ENCODE measurements at places on chromosomes 16 and 17.

GRCh38 chr17:10779609-10780008 is 24.3 kb downstream of the TMEM238L start:
- ATAC-seq: no peak

DNA sequence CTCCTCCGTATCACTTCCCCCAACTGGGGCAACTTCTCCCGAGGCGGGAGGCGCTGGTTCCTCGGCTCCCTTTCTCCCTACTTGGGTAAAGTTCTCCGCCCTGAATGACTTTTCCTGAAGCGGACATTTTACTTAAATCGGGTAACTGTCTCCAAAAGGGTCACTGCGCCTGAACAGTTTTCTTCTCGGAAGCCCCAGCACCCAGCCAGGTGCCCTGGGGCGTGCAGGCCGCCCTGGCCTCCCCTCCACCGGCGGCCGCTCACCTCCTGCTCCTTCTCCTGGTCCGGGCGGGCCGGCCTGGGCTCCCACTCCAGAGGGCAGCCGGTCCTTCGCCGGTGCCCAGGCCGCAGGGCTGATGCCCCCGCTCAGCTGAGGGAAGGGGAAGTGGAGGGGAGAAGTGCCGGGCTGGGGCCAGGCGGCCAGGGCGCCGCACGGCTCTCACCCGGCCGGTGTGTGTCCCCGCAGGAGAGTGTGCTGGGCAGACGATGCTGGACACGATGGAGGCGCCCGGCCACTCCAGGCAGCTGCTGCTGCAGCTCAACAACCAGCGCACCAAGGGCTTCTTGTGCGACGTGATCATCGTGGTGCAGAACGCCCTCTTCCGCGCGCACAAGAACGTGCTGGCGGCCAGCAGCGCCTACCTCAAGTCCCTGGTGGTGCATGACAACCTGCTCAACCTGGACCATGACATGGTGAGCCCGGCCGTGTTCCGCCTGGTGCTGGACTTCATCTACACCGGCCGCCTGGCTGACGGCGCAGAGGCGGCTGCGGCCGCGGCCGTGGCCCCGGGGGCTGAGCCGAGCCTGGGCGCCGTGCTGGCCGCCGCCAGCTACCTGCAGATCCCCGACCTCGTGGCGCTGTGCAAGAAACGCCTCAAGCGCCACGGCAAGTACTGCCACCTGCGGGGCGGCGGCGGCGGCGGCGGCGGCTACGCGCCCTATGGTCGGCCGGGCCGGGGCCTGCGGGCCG is 1.6 kb downstream of the HIC1 start:
- ATAC-seq: no peak

DNA sequence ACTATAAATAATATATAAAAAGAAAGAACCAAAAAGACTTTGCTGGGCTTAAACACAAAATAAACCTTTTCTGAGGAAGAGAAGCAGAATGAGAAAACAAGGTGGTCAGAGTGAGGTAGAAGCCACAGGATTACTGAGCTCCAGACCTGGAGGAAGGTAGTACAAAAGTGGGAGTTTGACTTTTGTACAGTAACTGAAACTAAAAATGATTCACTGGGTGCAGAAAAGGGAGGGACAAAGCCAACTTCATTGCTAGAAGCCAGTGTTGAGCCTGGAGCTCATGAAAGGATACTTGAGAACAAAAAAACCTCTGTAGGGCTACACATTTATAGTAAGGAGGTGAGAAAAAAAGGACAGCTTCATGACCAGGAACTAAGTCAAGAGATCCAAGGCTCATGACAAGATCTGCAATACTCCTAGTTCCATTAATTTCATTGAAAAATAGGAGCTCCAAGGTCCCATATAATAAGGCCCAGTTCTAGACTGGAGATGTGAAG is 45.5 kb downstream of the PKD1L3 start:
- ATAC-seq: no peak

DNA sequence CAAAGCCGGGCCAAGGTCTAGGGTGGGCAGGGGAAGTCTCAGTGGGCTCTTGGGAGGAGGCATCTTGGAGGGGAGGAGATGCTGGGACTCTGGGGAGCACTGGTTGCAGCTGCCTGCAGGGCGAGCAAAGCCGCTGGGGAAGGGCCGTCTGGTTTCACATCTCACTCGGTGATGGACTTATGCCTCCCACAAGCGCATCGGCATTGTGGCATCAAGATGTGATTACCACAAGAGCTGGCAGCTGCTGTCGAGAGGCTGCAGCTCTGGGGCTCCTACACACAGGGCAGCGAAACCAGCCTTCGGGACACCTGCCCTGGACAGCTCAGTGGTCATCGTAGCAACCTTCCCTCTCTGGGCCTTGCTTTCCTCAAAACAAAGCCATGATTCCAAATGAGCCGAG is 3.1 kb upstream of the KCNJ12 start:
- no peak for ATAC-seq

GRCh38 chr17:33285413-33285812 is 7.7 kb downstream of the ASIC2 start:
- ATAC-seq: no peak

GRCh38 chr16:17145029-17145428 is 325.7 kb downstream of the XYLT1 start:
- ATAC-seq: no peak

DNA sequence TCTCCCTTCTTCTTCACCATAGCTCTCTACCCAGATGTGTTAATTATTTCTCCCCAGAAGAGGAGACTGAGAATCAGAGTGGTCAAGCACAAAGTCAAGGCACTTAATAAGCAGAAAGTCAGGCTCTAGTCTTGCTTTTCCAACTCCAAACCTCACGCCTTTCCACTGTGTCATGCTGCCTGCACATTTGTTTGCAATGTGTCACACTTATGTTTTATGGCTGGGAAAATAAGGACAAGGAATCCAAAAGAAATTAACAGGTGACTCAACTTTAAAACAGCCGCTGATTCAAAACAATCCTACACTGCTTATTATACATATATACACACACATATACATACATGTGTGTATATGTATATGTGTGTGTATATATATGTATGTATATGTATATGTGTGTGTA is 255.7 kb upstream of the DYNLRB2 start:
- ATAC-seq: no peak

DNA sequence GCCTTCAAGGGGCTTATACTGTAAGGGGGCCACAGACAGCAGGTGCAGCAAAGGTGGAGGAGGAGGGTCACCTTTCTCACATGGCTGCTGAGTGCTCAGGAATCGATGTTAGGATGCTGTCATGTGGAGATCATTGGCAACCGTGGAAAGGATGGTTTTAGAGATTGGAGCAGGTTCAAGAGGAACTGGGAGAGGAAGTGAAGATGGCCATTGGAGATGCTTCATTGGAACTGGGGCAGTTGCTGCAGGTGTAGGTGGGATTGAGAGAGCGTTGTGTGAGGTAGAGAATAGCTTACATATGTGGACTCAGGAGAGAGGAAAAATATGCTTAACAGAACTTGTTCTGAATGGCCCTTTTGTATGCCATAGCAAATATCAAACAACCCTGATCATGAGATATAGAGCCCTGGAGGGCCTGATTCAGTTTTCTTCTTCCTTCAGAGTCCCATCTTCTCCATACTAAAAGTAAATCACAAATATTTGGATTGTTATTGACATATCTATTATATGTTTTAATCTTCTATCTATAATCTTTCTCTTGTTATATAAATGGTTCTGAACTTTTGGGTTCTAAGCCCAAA is 40.8 kb downstream of the LDHD start:
- ATAC-seq: no peak

GRCh38 chr17:37123941-37124820 is 175.4 kb downstream of the AATF start:
- ATAC-seq: no peak

DNA sequence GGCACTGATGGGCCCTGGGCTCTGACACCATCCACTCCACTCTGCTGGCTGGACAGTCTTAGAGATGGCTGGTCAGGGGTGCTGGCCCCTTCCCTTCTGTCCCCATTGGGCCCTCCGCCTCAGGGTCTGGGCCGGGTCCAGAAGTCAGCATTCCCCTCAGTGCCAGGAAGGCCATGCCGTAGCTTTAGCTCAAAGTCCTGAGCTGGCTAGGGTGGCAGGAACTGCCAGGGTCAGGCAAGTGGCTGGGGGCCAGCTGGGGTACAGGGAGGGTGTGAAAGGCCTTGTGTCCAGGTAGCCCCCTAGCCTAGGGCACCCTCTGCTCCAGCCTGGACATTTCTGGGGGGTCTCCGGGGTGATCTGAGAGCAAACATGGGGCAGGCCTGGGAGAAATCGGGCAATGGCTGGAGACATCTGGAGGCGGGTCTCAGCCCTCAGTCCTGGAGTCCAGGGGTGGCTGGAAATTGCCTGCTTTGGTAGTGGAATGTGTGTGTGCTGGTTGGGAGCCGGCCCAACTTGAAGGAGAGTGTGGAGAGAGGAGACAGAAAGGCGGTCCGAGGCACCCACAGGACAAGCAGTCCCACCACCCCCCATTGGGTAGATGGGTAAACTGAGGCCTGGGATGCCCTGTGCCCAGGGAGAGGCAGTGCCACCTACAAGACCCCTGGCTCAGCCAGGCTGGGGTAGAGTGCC is 32.5 kb downstream of the TPSG1 start:
- no peak for ATAC-seq

DNA sequence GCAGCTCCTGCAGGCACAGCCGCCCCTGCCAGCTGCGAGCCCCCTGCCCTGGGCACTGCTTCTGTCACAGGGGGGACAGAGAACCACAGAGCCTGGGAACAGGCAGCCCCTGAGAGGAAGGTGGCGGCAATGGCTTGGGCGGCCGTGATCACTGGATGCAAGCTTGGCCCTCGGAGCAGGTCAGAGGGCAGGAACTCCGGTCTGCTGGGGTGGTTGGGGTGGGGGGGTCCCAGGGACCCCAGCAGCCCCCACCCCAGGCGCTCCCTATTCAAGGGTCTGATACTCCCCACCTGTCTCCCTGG is 1.9 kb upstream of the CYBA start:
- no peak for ATAC-seq

Measured in stimulated activated memory B cell treated with anti-CD40 and anti-IgM and Interleukin-4, amounts not matched to agents 10 μg/mL and 1 μg/mL and 100 μg/mL, for 72 hours (primary cell).